Hair follicle dermal papilla cell (primary cell): ENCODE measurements at places on chromosomes 1 and 21. TPM values are rescaled to one million over a fixed set of nuclear protein-coding genes. Genes with fewer than 3 reads are reported as not detected.

Gene MXRA8
- total RNA-seq: 621 and 684 TPM in 2 replicates

Gene TTC4
- 19.8 and 23.3 TPM in 2 replicates for total RNA-seq

Gene AKR7A3
- 0.85 and 1.1 TPM in 2 replicates for total RNA-seq

Gene THEM5
- total RNA-seq: not detected in 2 replicates

Gene COA7
- 17.6 and 19.5 TPM in 2 replicates for total RNA-seq

Gene F11R
- 2.1 and 3.6 TPM in 2 replicates for total RNA-seq

Gene GBP6
- 0.16 TPM in 1 of 2 replicates, not detected in the other for total RNA-seq

Gene RXRG
- total RNA-seq: not detected in 2 replicates

Gene LCE3D
- total RNA-seq: not detected in 2 replicates

Gene CRYAA
- not detected in 2 replicates for total RNA-seq

Gene OR2T11
- total RNA-seq: not detected in 2 replicates

Gene RGS16
- total RNA-seq: 1.1 and 2.3 TPM in 2 replicates
